ENCODE measurements at places on chromosomes 12 and 14. TPM values are rescaled to one million over a fixed set of nuclear protein-coding genes. Genes with fewer than 3 reads are reported as not detected.

Gene LALBA
- not detected for total RNA-seq

Gene NPAS3
- 1.1 TPM for total RNA-seq

Gene SYNE2
- 259 TPM for total RNA-seq

Gene SPTB
- total RNA-seq, result 93.1 TPM

DNA sequence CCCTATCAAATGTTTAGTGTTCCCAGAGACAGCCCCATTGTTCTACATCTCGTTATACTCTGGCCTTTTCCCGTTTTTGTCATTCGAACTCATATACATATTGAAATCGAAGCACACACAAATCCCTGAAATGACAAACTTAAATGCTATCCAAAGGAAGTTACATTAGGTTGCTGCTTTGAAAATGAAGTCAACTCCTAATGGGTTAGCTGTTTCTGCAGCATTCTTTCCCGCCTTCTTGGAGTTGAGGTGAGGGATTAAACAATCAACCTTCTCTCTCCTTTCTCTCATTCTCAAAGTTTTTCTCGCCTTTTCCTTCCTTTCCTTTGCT lies 642 bp upstream of the PHC1 start:
- no peak for DNase-seq

DNA sequence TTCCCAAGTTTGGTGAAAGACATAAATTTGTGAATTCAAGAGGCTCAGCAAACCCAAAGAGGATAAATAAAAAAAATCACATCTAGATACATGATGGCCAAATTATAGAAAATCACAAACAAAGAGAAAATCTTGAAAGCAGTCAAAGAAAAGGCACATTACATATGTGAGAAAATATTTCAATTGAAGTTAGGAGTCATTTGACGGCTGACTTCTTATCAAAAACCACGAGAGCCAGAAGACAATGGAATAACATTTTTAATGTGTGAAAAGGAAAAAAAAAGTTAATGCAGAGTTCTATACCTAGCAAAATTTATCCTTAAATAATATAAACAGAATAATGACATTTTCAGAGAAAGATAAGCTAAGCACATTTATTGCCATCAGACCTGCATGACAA lies 307.0 kb downstream of the C12orf75 start:
- DNase-seq, result no peak

DNA sequence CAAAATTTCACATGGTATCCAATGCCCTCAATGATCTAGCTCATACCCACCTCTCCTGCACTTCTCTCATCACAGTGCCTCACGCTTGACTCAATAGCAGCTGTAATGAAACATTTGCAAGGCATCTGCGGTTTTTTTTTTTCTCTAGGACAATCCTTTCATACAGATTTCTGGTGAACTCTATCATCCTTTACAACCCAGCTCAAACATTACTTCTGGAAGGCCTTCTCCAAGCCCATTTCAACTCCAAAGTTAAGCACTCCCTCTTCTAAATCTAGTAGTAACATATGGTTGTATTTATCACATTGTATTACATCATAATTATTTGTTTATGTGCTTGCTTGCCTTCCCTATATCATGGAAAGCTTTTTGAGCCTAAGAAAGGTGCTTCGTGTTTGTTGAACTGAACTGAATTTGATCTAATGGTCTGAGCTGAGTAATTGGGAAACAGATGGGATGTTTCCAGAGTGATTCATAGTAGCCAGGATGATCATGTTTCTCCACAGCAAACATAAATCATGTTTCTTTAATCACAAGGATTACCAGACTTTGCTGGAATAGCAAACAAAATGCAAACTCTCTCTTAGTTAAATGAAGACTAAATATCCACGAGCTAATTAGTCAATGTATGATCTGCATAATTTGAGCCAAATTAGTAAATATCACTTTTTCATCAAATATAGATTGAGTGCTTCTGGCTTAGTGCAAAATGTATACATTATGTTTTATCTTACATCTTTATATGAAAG lies 14.3 kb downstream of the CFL2 start:
- DNase-seq, result no peak

DNA sequence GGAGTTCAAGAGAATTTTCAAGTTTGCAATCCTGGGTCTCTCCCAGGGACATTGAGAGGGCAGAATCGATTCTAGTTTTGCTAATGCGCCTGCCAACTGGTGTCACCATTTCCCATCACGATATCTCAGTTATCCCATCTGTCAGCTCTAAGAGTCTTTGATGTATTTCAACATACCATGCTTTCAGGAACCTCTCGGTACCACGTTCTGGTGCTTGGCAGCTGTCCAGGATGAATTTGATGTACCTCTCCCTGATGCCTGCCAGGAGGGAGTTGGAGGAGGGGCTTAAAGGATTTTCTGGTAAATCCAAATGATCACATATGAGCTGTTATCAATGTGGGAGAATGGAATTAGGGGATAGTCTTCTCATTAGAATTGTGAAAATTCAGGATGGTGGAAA lies 332.5 kb downstream of the RGS6 start:
- DNase-seq, result no peak

DNA sequence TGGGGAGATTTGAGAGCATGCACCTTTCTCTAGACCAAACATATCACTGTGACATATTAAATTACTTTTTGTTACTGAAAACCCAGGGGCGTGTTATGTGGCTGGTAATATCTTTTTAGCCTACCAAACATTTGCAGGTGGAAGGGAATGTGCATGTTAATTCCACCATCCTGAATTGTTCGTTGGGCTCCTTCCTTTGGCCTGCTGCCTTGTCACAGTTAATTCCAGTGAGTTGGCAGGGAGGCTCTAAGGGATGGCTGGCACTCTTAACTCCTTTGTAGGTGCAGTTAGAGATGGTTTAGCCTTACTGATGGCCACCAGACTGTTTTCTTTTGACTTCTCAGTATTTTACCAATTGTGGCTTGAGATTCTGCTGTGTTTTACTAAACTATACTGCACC lies 64.5 kb downstream of the DIP2B start:
- DNase-seq, result no peak

DNA sequence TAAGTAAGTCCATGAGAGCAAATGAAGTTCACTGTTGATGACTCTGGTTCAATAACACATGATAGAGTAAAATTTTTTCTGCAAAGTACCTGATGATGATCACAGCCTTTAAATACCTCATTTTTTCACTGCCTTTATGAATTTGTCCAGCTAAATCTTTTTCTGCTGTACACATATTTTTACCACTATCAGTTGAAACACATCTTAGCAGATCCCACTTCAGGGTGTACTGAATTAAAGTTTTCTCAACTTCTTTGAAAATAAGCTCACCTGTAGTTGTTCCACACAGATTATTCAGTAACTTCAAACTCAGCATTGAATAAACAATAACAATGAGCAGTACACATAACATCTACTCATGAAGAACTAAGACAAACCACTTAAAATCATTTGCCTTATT lies 385.9 kb downstream of the NELL2 start:
- DNase-seq, result no peak

DNA sequence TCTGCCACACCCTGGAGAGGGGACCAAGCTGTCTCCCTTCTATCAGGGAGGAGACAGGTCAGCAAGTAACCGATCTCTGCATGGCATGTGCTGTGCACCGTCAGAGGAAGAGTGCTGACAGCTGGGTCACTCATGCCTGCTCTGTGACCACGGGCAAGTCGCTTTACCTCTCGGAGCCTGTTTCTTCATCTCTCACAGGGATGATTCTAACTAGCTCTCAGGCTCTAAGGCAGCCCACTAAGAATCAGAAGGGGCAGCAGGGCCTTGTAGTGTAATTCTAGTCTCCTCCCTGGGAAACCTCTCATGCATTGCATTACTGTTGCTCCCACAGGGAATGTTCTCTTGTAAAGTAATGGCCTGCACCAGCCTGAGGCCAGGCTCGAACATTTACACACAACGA lies 11.9 kb downstream of the CD9 start:
- no peak for DNase-seq

- DNase-seq, result no peak
These were observed 376.1 kb upstream of the SFSWAP start for GRCh38 chr12:131334835-131335234.

DNA sequence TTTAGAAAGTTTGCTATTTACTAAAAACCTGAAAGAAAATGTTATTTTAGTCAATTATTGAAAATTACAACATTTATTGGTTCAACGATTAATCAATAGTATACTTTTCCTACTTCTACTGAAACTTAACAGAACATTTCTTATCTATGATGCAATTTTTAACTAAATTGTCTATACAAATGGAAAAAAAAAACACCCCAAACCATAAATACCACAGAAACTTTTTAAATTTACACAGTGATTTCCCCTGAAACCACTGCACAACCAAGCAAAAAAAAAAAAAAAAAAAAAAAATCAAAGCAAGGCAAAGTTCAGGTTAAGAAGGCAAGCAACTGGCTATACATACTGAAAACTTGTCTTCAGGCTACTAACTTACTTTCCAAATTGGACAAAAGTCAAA lies 71.9 kb upstream of the POC1B start:
- DNase-seq, result no peak

DNA sequence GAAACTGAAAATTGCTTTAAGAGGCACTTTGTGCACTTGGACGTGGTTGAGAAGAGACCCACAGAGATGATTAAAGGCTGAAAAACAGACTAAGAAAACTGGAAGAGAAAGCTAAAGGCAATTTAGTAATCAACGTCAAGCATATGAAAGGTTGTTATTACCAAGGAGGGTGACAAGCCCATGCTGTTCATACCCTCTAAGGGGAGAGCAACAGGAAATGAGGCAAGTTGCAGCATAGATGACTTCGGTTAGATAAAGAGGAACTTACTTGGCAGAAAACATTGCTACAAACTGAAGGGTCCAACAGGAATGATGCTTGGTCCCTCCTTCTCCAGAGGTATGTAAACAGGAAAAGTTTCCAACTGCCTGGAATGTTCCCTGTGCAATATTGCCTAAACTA lies 107.8 kb downstream of the DUSP6 start:
- no peak for DNase-seq

DNA sequence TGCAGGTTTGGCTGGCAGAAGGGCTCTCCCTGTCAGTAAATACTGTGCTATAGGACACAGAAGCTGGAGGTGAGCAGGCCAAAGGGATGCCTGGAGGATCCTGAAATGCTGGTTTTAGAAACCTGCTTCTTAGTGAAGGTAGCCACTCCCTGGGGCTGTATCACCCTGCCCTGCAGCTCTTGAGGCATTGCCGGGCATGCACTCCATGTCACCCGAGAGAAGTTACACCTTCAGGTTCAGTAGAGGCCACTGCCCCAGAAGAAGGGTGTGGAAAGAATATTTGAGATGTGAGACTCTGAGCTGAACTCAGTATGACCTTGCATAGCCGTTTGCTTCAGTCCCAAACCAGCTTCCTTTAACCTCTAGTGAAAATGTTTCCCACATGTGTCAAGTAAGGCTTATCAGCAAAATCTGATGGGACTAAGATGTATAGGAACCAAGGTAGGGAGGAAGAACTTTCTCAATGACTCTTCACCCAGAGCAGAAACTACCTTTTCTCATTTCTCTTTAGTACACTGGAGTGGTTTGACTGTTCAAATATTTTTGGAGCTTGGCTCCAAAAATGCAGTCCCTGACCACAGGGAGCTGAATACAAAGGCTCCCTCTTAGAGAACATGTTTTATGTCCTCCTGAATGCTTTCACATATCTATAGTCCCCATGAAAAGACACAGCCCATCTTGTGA lies 164.5 kb upstream of the DYRK2 start:
- DNase-seq, result no peak

- DNase-seq, result peak; percentile 61
These were observed 105.4 kb upstream of the MED13L start for GRCh38 chr12:116382686-116383530.
